ENCODE measurements at places on chromosomes 5 and 9.

- DNase-seq: no peak
Observed at GRCh38 chr9:70291446-70291845, 32.7 kb downstream of the SMC5 start.

- DNase-seq: no peak
Observed at GRCh38 chr9:137306850-137307254, 4.8 kb upstream of the NRARP start.

DNA sequence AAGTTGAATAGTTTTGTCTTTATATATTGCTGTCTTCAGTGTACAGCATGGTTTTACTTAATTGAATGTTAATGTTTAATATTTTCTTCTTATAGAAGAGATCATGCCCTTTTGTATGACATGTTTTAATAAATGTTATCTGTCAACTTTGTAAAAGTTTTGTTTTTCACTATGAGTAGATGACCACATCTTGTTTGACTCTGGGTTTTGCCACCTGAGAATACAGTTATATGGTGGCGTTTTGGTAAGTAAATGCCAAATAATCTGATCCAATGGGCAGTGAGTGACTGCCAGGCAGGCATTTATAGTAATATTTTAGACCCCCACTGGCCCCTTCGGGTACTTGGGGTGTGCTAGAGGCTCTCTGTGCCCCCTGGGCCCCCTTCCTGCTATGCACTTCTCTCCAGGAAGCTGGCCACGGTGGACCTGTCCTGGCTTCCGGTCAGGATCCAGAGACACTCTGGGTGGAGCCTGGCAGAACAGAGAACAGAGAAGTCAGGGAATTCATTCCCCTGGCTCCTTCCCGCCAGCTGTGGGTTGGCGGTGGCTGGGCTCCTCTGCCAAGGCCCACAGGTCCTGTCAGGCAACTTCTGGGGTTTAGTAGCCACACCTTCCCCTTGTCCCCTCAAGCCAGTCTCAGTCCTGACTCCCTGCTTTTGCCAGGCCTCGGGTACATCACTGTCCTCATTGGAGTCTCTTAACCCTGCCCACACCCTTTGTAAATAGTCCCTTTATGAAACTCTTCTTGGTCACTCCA lies 22.2 kb upstream of the ZBTB34 start:
- DNase-seq: no peak

DNA sequence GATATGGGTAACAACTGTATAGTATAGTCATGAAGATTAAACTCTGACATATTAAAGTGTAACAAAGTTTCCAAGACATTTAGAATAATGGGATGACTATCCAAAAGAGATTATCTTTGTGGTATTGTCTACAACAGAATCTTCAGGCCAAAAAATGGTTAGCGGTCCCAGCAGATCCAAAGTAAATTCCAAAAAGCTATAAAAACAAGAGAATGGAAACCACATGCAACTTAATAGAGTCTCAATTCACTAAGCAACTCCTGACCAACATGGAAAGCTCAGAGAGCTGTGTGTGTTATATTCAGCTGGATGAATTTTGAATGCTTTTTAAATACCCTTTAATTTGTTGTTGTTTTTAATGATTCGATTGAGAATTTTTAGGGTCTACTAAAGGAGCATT lies 688.2 kb downstream of the CETN3 start:
- no peak for DNase-seq

- no peak for DNase-seq
Observed at GRCh38 chr5:78509145-78509865, 139.3 kb downstream of the LHFPL2 start.

DNA sequence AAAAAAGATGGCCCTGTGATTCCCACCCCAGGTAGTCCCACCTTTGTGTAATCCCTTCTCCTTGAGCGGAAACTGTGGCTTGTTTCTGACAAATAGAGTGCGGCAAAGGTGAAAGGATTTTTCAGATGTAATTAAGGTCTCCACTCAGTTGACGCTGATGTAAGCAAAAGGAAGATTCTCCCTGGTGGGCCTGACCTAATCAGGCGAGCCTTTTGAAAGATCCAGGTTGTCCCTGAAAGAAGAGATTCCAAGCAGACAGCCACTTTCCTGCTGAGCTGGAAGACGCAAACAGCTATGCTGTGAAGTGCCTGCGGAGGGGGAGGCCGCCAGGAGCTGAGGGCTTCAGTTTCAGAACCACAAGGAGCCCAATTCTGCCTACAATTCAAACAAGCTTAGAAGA lies 24.1 kb downstream of the PTGES start:
- DNase-seq: no peak

DNA sequence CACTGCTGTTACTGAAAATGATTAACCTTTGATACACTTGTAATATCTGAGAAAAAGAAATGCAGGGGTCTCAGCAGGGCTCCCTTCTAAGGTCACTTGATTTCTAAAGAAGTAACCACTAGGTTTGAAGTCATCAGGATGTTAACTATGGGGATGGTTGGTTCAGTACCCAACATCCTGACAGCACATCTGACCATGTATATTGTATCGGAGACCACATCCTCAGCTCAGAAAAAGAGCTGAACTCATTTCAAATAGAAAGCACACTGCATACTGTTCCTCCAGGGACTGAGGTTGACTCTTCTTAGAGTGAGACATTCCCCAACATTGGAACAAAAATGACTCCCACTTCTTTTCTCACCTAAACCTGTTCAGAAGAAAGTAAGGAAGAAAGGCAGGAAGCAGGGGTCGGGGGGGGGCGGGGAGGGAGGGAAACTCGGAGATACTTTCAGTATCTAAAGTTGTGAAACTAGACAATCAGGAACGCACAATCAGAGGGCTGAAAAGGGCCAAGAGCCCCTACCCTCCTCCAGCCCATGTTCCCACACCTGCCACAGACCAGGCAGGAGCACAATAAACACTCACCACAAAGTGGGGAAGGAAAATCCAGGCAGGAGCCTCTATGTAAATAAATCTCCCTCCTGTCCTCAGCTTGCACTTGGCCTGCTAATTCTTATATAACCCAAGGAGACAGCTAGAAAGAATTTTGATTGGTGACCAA lies 730 bp upstream of the GZMA start:
- no peak for DNase-seq

DNA sequence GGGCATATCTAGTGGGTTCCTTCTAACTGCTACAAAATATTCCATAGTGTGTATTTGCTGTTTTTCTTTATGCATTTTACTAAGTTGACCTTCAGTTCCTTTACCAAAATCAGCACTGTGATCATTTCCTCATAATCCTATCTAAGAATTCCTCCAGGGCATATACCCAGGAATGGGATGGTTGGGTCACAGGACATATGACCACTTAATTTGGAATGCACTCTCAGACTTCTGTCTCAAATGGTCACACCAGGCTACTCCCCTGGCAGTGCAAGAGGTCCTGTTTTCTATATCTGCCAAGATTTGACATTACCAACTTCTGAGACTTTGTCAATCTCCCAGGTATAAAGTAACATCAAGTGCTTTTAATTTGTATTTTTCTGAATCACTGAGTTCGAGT lies 63.9 kb downstream of the ADAMTS12 start:
- no peak for DNase-seq

DNA sequence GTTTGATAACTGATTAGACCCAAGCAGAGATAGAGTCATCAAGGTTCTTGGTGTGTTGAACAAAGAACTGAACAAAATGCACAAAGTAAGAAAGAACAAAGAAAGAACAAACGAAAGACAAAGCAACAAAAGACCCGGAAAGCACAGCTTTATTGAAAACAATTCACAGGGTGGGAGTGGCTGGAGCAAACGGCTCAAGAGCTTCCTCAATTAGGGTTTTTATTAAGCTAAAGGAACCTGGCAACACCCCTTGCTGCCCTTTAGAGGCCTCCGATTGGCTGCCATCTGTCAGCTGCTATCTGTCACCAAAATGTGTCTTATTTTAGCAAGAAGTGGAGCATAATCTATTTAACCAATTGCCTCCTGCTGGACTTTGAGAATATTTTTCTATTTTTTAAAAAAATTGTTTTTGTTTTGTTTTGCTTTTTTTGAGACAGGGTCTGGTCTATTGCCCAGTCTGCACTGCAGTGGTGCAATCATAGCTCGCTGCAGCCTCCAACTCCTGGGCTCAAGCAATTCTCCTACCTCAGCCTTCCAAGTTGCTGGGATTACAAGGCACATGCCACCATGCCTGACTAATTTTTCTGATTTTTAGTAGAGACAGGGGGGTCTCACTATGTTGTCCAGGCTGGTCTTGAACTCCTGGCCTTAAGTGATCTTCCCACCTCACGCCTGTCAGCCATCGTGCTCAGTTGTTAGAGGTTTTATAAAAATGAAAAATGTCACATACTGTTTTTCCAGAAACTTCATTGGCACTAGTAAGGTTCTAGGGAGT lies 7.7 kb upstream of the ABO start:
- no peak for DNase-seq

- DNase-seq: no peak
Observed at GRCh38 chr5:175202463-175203068, 241.4 kb downstream of the DRD1 start.

GRCh38 chr9:116643691-116644090 lies 43.4 kb upstream of the TRIM32 start:
- DNase-seq: no peak

DNA sequence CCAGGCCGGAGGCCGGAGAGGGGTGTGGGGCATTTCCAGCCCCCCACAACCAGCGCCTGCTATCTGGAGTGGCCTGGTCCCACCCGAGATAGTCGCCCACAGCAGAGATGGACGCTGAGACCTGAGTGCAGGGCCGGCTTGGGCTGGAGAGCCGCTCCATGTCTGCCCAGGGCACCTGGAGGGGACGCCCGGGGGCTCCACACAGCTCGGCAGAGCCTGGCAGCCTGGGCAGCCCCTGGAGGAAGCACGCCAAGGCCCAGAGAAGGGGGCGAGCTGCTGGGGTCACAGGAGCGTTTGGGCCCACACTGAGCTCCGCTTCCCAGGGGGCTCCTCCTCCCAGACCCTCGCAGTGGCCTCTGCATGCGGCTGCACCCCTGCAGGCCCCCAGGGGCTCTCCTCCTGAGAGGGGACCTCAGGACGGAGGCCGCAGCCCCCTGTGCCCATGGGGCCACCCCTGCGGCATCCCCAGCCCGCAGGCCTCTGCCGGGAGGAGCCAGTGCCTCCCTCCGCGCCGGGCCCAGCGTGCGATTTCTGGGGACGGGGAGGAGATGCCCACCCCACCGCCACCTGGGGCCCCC lies 42.2 kb upstream of the EGFL7 start:
- no peak for DNase-seq

GRCh38 chr5:79727451-79728355 lies 38.1 kb downstream of the CMYA5 start:
- no peak for DNase-seq

GRCh38 chr9:90921104-90921503 lies 119.5 kb downstream of the SYK start:
- DNase-seq: no peak

DNA sequence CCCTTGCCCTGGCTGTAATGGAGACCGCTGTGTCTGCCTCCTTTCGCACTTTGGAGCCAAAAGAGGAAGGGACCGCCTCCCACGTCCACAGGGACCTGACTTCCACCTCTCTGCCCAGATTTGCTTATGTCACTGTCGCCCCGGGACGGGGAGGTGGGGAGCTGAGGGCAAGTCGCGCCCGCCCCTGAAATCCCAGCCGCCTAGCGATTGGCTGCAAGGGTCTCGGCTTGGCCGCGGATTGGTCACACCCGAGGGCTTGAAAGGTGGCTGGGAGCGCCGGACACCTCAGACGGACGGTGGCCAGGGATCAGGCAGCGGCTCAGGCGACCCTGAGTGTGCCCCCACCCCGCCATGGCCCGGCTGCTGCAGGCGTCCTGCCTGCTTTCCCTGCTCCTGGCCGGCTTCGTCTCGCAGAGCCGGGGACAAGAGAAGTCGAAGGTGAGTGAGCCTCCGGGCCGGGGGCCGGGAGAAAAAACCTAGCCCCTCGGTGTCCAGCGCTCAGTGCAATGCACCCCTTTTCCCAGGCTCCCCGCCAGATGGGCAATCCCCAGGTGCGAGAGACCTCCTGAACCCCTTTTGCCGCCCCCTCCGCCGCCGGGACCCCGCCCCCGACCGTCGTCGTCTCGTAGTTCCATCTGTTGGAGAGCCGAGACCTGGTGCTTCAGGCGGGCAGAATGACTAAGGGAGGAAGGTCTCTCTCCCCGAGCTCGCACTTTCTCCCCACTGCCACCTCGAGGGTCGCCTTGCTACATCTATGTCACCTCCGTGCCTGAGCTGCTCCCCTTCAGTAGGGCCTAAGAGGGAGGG lies at the start of gene GPX3:
Gene GPX3, plus strand, starts transcription at position 288 of the 807 bp plus-strand sequence. Its CDS starts 64 bp downstream, at position 352.
- DNase-seq: no peak

DNA sequence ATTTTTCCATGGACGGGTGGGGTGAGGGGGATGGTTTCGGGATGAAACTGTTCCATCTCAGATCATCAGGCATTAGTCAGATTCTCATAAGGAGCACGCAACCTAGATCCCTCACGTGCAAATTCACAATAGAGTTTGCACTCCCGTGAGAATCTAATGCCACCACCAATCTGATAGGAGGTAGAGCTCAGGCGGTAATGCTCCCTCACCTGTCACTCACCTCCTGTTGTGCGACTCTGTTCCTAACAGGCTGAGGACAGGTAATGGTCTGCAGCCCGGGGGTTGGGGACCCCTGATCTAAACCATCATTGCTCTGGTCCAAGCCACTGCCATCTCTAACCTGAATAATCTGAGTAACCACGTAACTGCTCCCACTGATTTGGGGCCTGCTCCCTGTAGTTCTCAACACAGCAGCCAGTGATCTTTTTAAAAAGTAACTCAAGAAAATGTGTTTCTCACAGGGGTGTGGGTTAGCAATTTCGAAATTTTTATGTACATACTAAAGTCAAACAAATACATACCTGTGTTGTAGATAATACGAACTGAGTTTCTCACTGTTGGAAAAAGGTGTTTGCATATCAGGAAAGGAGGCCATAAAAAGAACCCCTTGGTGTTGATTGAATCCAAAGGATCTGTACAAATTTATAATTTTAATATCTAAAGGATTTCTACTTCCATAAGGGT lies 11.2 kb upstream of the IL13 start:
- DNase-seq: no peak

DNA sequence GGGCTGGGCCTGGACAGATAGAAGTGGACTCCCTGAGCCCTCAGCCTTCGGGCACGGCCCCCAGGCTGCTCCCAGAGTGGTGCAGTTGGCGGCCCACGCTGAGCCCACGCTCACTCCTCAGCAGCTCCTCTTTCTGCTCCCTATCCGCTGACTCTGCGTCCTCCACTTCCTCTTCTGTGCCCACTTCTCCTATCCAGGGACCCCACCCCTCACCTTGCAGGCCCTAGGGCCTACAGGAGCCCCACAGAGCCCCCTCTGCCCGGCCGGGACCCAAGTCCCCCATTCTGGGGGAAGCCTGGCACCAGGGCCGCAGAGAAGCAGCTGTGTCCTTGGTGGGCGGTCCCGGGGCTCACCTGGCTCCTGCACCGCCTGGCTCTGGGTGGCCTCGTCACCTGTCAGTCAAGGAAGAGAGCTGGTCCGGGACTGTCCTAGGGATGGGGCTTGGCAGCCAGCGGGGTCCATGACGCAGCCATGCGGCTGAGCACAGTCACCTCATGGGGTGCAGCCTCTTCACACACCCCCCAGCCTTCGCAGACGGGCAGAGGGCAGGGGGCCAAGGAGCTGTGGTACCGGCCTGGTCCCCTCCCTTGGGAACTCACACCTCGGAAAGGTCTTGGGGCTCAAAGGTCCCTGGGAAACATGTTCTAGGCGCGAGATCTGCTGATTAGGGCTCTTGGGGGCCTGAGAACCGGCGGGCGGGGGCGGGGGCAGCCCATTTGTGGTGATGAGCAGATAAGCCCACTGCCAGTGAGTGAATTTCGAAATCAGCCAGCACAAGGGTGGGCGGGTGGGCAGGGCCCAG lies 5.4 kb upstream of the NRARP start:
- DNase-seq: no peak

GRCh38 chr5:63963926-63964325 lies 1.7 kb upstream of the HTR1A start:
- DNase-seq: no peak

GRCh38 chr5:139481580-139482049 lies 943 bp downstream of the STING1 start:
- no peak for DNase-seq

GRCh38 chr5:106314221-106314824 lies 1356.4 kb downstream of the EFNA5 start:
- peak; percentile 34 for DNase-seq
